ENCODE measurements at places on chromosomes 3 and 15.

DNA sequence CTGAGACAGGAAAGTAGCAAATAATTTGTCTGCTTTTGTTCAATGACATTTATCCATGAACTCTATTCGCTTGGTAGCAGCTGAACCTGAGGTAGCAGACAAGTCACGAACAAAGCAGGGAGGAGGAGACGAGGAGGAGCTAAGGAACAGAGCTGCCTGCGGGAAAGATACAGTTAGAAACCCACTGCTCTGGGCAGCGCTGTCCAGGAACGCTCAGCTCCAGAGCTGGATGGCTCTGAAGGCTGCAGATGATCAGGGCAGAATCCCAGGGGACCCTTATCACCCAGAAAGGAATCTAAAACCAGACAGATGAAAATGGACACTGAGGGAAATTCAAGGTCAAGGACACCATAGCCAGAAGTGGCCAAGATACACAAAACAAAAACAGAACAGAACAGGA is 257.8 kb downstream of the CD47 start:
- DNase-seq, result no peak

DNA sequence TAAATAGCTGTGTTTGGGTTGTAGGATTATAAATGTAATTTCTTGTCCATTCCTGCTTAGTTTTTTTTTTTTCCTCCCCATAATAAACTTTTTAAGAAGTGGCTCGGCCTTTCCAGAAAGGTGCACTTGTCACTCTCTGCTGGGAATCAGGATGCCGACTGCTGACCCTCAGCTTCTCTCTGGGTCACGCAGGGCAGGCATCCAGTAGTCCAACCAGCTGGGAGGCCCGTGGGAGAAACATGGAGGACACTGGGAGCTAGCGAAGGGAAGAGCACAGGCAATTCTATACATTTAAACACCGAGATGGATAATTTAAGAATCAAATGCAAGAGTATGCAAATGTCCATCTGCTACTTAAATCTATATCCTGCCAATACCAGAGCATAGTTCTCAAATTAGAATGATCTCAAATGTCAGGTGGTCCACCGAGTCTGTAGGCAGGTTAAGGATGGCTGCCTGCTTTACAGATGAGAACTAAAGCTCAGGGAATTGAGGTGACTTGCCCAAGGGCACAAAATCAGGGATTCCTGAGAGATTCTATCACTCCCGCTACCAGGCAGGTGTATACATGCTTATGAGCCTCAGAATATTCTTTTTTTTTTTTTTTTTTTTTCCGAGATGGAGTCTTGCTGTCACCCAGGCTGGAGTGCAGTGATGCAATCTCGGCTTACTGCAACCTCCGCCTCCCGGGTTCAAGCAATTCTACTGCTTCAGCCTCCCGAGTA is 64.5 kb downstream of the DAPK2 start:
- no peak for DNase-seq

- peak; percentile 68 for DNase-seq
Observed at GRCh38 chr15:63915873-63916771, 82.4 kb upstream of the HERC1 start.

DNA sequence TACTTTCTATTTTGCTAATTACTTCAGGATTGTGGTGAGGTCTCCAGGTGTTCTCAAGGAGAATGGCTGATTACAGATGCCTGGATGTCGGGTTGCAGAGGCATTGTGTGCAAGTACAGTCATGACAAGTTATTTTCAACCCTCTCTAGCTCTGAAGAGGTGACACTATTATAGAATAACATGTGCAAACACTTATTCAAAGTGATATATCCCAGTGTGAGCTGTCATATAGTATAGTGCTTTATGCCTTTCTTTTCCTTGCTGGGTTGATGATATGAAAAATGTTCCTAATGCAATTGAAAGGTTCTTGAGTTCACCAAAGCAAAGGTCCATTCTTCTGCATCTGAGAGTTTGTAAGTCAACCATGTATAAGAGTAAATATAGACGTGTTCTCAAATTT is 167.2 kb downstream of the SPATA16 start:
- no peak for DNase-seq

DNA sequence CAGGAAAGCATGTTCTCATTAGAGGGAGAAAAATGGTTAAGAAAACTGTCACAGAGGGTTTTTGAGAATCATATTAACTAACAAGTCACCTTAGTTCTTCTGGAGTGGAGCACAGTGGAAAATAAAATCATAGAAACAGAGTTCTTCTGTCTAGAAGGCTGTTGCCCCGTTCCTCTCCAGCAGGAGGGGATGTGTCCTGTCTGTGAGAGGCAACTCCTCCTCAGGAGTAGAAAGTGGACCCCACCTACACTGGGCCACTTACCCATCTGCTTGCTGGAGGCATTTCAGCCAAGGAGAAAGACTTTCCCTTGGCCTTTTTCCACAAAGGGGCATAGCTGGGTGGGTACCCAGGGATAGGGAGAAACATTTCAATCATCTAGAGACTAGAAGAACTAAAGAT is 106.6 kb downstream of the SSR3 start:
- peak; percentile 30 for DNase-seq

DNA sequence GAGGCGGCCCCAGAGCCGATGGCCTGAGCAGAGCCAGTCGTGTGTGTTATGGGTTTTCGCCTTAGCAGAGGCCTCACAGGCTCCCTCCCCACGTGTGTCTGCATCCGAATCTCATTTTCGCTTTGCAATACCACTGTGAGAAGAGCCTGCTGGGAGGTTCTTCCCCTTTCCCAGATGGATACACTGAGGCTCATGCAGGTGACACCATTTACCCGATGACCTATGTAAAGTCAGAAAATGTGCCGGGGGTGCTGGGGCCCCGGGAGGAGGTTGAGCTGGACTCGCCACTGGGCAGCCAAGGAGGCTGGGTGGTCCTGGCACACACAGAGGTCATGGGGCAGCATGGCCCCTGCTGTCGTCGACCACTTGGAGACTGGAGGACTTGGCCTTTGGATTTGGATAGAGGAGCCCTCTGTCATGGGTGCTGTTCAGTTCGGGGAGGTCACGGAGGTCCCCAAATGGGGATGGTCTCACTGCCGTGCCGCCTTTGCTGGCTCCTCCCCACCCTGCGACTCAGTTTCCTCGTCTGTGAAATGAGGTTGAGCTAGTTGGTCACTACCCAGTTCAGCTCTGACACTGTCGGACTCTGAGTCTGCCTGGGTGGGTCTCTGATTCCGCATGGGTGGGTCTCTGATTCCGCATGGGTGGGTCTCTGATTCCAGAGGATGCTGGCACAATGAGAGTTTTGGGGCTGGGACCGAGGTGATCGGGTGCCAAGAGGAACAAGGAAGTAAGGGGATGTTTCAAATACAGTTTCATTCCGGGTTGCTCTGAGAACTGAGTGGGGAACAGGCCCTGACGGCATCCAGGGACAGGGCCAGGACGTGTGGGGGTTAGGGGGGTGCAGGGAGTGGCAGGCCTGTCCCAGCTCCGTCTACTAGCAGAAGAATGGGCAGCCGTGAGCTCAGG is 23.2 kb upstream of the MUC4 start:
- no peak for DNase-seq

DNA sequence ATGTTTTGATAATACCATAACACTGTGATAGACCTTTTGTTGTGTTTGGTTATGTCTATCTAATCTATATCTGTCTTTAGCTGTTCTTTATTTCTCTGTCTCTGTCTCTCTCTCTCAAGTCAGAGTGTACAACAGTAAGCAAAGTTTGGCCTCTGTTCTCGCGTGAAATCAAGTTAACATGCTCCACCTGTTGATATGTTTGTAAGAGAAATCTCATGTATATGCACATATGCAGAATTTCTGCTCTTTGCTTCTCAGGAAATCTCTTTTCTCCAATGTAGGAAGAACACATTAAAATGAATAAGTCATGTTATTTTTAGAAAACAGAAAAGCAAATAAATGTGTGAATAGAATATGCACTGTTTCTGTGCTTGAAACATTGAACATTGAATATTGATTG is 425.5 kb upstream of the SEMA6D start:
- DNase-seq, result no peak

GRCh38 chr3:11130385-11130784 is 23.9 kb upstream of the HRH1 start:
- no peak for DNase-seq

DNA sequence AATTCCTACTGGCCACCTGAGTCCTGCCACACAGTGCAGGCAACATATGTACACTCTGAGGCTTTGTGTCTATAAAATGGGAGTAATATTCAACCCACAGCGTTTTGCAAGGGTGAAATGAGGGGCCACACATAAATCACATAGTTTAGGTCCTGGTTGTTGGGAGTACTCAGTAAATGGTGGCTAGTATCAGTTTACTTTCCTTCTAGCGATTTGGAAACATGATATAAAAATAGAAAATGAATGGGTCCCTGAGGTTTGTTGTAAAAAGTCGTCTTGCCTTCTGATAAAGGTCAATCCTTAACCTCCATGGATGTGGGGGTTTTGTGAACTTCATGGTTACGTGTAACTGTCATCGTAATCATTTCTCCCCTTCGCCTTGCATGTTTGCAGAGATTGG is 472.4 kb downstream of the EPHB1 start:
- no peak for DNase-seq

DNA sequence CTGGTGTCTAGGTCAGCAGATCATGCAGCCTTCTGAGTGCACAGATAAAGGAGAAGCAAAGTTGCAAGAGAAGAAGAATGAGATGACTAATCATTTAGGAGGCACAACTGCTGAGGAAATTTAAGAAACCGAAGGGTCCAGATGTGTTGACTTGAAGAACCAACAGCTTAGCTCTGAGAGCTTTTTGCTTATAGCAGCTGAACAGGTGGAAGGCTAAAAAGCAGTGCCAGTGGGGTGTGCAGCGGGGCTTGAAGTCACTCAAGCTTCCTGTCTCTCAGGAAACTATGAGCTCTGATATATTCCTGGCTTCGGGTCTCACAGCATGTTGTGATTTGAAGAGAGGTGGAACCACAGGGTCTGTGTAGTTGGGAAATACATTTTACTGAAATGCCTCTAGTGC is 305.7 kb downstream of the RYR3 start:
- DNase-seq, result no peak

DNA sequence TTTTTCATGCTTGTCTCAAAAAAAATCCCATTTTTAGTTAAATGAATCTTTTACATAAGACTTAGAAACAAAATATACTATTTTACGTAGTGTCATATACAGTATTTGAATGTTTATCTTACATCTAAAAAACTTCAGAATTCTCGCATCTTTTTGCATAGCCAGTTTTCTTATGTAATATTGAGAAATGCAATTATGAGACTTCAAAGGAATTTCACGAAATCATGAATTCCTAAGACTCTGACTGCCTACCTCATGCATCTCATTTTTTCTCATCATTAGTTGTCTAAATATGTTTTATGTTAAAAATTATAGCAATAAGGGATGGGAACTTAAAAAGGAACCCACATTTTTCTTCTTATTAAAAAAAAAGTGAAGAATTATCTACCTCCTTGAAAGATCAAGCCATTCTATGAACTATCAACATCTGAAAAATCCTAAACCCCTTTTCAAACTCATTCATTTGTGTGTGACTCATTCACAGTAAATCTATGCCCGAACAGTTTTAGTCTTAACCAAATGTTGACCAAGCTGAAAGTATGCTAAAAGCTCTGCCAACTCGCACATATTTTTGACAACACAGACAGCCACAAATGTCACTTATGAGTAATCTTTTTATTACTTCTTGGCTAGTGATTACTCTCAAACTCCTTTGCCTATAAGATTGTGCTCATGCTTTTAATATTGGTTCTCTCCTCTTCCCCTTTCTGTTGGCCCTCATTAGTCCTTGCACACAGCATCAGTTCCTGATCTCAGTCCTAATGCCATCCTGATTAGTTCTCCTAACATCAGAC is 115.9 kb downstream of the DCLK3 start:
- peak; percentile 18 for DNase-seq

DNA sequence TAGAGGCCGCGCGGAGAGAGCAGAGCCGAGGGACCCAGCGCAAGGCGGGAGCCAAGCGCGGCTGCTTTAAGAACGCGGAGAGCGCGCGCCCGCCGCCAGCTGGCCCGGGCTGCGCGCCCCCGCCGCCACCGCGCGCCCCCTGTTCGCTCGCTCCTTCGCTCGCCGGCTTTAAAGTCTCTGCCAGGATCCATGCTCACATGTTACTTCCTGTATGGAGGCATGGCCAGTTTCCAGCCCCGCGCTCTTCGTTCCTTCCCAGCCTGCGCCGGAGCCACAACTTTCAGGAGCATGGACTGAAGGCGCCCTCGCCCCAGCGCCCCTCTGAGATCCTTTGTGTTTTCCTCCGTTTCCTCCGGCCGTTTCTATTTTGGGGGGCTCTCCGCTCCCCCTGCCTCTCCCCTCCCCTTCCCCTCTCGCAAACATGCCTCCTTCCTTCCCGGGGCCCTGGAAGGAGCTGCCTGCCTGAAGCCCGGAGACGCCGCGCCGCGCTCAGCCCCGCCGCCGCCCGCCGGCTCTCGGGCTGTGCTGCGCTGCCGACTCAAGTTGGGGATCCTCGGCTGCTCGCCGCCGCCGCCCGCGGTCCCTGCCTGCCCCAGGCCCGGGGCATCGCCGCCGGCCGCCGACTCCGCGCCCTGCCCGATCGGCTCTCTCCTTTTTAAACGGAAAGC is at the start of gene PTPRG:
TSS of gene PTPRG (plus strand) at position 198 of the 668 bp plus-strand sequence. CDS start 717 bp downstream, outside the sequence.
- DNase-seq, result peak; percentile 77

GRCh38 chr3:81352867-81353266 is 408.6 kb downstream of the GBE1 start:
- peak; percentile 4 for DNase-seq

- no peak for DNase-seq
Observed at GRCh38 chr3:175911937-175912336, 1052.8 kb downstream of the NAALADL2 start.

GRCh38 chr3:194080436-194080835 is 55.5 kb upstream of the HES1 start:
- DNase-seq, result no peak

DNA sequence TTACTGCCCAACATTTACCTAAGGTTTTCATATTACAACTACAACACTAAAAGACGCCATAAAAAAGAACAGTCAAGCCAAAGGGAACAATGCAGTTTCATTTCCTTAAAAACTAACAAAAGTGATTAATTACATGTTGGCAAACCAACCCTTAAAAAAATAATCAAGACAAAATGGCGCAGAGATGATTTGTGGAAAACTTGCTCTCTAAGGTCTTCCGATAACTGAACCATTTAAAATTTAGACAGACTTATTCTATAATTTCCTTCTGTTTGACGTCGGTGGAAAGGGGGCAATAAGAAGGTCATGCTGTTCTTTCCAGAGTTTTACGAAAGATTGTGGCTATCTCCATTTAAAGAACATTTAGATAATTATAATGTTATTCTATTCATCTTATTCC is 87.6 kb downstream of the RYK start:
- no peak for DNase-seq

GRCh38 chr3:13149330-13150108 is 76.3 kb upstream of the IQSEC1 start:
- DNase-seq, result no peak

GRCh38 chr3:193680220-193680619 is 87.2 kb downstream of the OPA1 start:
- peak; percentile 43 for DNase-seq

All from HTR-8/SVneo (cell line).